IMR-90 (cell line): ENCODE measurements at places on chromosomes 16 and 17. TPM values are rescaled to one million over a fixed set of nuclear protein-coding genes. Genes with fewer than 3 reads are reported as not detected.

C1QTNF8 gene
- not detected in 2 replicates for total RNA-seq

CRHR1 gene
- not detected in 2 replicates for total RNA-seq

CDRT4 gene
- total RNA-seq, result 0.56 and 0.90 TPM in 2 replicates

KRTAP9-2 gene
- total RNA-seq, result not detected in 2 replicates

KRT15 gene
- total RNA-seq, result 2.9 and 3.6 TPM in 2 replicates

SMIM36 gene
- total RNA-seq, result not detected in 2 replicates

TPSD1 gene
- not detected in 2 replicates for total RNA-seq

TK2 gene
- total RNA-seq, result 16.5 and 20.0 TPM in 2 replicates

CMTM2 gene
- not detected in 2 replicates for total RNA-seq

SKAP1 gene
- not detected in 2 replicates for total RNA-seq

DNA sequence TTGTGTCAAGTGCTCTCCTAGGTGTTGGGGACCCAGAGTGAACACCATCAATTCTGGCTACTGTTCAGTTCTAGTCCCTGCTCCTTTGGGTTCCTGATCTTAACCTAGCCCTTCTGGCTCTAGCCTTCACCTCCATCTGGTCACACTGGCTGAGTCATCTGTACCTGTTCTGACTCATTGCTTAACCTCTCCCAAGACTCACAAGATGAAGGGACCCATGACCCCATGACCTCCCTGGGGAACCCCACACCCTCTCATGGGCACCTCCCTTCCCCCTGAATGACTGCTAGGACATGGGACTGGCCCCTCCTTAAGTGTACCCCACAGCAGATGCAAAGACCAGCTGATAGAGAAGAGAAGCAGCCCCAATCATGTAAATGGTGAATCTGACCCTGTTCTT is 345.8 kb upstream of the CDH5 start:
- DNase-seq, result peak; percentile 52
- no peaks in the 10 kb centered on the region for H3K36me3 ChIP-seq
- H3K4me1 ChIP-seq, result peaks cover 2% of the 10 kb centered on the region; the same call in 1 of the 2 replicates
- no peak overlapping the region for H3K4me3 ChIP-seq
- H3K27me3 ChIP-seq, result no peaks in the 10 kb centered on the region

DNA sequence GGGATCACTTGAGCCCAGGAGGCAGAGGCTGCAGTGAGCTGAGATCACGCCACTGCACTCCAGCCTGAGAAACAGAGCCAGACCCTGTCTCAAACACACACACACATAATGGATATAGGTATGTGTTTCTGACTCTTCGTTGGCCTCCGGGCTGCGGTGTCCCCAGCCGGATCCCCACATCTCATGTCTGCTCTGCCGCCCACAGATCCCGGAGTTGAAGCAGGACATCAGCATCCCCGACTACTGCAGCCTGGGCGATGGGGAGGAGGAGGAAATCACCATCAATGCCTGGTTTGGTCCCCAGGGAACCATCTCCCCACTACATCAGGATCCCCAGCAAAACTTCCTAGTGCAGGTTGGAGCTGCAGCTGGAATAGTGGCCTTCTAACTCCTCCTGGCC is 15.4 kb downstream of the KDM8 start:
- H3K27ac ChIP-seq, result no peak overlapping the region
- no peaks in the 10 kb centered on the region for H3K27me3 ChIP-seq
- H3K36me3 ChIP-seq, result peaks cover 9% of the 10 kb centered on the region; the same call in 1 of the 2 replicates

GRCh38 chr17:8944083-8944482 is 21.4 kb downstream of the PIK3R5 start:
- H3K36me3 ChIP-seq, result no peaks in the 10 kb centered on the region
- H3K4me3 ChIP-seq, result no peak overlapping the region
- no peaks in the 10 kb centered on the region for H3K27me3 ChIP-seq
- no peak overlapping the region for H3K27ac ChIP-seq

- H3K36me3 ChIP-seq, result peaks cover 4% of the 10 kb centered on the region; the same call in 1 of the 2 replicates
- H3K27ac ChIP-seq, result peak overlapping the region; percentile 89
- peaks cover 19% of the 10 kb centered on the region for H3K4me1 ChIP-seq
- H3K4me3 ChIP-seq, result peak overlapping the region; percentile 65
- no peaks in the 10 kb centered on the region for H3K27me3 ChIP-seq
Measured at GRCh38 chr17:44898768-44899073, 524 bp downstream of the EFTUD2 start.

- H3K27ac ChIP-seq, result peak overlapping the region; percentile 90
- no peak overlapping the region for H3K4me3 ChIP-seq
- peak; percentile 86 for DNase-seq
- no peaks in the 10 kb centered on the region for H3K36me3 ChIP-seq
- peaks cover 47% of the 10 kb centered on the region for H3K4me1 ChIP-seq
Measured at GRCh38 chr17:77366558-77367245, 225.9 kb downstream of the SEC14L1 start.

DNA sequence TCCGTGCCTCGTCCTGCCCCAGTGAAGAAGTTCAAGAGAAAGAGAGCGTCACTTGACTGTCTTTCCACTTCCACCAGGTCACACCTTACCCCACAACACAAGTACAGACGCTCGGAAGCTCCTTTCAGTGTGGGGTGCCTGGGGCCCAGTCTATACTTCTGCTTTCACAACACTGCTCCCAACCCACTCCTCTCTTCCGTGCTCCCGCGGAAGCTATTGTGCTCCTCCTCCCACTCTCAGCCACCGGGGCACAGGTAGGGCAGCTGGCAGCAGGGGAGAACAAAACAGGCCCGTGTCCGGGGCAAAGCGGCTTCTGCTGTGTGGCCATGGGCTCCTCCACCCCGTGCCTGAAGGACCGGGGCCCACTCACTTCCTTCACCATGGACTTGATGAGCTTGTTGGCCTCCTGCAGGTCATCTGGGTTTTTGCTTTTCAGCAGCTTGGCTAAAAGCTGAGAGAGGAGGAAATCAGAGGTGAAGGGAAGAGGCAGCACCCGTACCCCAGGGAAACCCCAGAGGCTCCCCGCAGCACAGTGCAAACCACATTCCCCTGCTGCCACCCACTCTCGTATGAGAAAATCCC is 18.9 kb downstream of the GGA3 start:
- peaks cover 85% of the 10 kb centered on the region for H3K36me3 ChIP-seq
- no peaks in the 10 kb centered on the region for H3K4me1 ChIP-seq
- no peaks in the 10 kb centered on the region for H3K27me3 ChIP-seq
- no peak overlapping the region for H3K27ac ChIP-seq
- H3K4me3 ChIP-seq, result no peak overlapping the region

- H3K4me1 ChIP-seq, result no peaks in the 10 kb centered on the region
- no peak for DNase-seq
- H3K27me3 ChIP-seq, result no peaks in the 10 kb centered on the region
- no peak overlapping the region for H3K27ac ChIP-seq
- H3K4me3 ChIP-seq, result no peak overlapping the region
- H3K36me3 ChIP-seq, result no peaks in the 10 kb centered on the region
Measured at GRCh38 chr16:6751191-6751590, 581.5 kb upstream of the RBFOX1 start.

DNA sequence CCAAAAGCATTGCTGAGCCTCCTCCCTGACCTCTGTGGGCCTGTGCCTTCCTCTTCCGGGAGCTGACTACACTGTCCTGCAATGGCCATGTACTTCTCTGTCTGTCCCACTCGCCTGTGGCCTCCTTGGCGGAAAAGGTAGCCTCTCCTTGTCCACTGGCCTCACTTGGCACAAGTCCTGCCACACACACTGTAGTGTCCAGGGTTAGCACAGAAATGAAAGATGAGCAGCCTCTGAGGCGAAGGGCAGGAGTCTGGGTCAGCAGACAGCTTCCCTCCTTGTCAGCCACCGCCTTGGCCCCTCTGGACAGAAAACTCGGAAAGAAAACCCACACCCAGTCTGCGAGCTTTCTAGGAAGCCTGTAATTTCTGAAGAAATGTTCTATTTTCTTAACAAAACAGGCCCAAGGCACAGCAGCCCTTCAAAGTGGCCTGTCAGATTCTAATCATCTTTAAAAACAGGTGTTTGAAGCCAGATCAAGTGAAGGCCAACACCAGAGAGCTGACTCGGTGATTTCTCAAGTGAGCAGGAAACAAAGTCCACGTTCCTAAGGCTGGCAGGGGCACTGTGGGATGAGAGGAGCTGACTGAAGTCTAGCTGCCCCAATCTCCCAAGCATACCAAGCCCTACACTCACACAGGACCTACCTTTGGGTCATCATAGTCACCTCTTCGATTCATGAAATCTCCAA is 67.2 kb downstream of the GTF3C1 start:
- no peak for DNase-seq
- H3K27me3 ChIP-seq, result no peaks in the 10 kb centered on the region
- H3K36me3 ChIP-seq, result peaks cover 77% of the 10 kb centered on the region
- no peaks in the 10 kb centered on the region for H3K4me1 ChIP-seq
- H3K27ac ChIP-seq, result no peak overlapping the region

GRCh38 chr17:29146369-29146972 is 33.7 kb downstream of the MYO18A start:
- peaks cover 16% of the 10 kb centered on the region for H3K4me1 ChIP-seq
- no peak overlapping the region for H3K4me3 ChIP-seq
- no peak for DNase-seq

DNA sequence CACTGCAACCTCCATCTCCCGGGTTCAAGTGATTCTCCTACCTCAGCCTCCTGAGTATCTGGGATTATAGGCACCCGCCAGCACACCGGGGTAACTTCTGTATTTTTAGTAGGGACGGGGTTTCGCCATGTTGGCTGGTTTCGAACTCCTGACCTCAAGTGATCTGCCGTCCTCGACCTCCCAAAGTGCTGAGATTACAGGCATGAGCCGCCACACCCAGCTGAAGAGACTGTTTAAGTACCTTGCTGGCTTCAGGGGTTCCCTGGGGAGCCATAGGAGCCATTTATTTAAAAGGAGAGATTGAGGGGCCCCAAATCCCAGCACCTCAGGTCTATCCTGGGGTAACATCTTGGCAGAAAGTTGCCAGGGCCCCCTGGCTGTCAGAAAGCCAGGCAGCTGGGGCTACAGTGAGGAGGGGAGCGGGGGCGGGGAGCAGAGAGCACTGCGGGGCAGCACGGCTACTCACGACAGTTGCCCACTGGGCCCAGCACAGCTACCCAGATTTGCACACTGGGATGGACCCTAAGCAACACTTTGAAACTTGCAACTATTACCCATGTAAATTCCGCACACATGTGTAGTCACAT is 1.6 kb downstream of the SNAI3 start:
- no peak for DNase-seq
- no peak overlapping the region for H3K4me3 ChIP-seq
- peaks cover 7% of the 10 kb centered on the region; the same call in 1 of the 2 replicates for H3K4me1 ChIP-seq

DNA sequence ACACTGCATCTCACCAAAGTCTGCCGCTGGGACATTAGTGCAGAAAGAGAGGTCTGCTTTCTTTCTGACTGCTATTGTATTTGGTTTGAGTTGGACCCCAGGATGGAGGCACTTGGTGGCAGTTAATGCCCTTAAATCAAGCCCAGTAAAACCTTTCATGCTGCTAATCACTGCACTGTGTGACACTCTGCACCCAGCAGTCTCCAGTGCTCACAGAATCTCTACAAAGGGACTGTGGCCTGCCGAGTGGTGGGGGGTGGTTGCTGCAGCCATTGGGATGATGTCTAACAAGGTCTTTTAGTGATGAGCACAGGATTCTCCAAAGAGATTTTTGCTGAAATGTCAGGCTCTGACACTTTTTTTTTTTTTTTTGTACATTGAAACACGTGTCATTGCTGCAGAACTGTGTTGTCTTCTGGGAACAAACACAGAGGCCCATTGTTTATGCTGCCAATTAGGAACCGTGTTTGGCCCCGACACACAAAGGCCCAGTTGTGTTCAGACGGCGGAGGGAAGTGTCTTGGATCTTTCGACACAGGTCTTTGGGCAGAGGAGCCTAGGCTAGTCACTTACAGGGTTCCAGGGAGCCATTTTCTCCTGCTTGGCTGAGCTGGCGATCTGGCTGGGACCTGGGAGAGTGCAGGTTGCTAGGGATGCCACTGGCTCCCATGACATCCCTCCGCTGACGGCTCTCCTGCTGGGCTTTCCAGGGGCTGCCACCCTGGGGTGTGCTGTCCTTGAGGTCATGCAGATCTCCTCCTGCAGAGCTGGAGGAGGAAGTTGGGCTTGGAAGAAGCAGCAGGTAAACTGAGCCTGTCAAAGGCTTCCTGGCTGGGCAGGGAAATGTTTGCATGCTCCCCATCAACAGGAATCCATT is 16.2 kb upstream of the TNRC6C start:
- no peaks in the 10 kb centered on the region for H3K4me1 ChIP-seq
- H3K4me3 ChIP-seq, result no peak overlapping the region
- H3K27me3 ChIP-seq, result peaks cover 34% of the 10 kb centered on the region
- no peaks in the 10 kb centered on the region for H3K36me3 ChIP-seq
- H3K27ac ChIP-seq, result no peak overlapping the region
- no peak for DNase-seq

GRCh38 chr17:7183433-7184090 is 4.4 kb upstream of the ASGR1 start:
- no peak overlapping the region for H3K4me3 ChIP-seq
- no peaks in the 10 kb centered on the region for H3K27me3 ChIP-seq
- H3K36me3 ChIP-seq, result peaks cover 8% of the 10 kb centered on the region

DNA sequence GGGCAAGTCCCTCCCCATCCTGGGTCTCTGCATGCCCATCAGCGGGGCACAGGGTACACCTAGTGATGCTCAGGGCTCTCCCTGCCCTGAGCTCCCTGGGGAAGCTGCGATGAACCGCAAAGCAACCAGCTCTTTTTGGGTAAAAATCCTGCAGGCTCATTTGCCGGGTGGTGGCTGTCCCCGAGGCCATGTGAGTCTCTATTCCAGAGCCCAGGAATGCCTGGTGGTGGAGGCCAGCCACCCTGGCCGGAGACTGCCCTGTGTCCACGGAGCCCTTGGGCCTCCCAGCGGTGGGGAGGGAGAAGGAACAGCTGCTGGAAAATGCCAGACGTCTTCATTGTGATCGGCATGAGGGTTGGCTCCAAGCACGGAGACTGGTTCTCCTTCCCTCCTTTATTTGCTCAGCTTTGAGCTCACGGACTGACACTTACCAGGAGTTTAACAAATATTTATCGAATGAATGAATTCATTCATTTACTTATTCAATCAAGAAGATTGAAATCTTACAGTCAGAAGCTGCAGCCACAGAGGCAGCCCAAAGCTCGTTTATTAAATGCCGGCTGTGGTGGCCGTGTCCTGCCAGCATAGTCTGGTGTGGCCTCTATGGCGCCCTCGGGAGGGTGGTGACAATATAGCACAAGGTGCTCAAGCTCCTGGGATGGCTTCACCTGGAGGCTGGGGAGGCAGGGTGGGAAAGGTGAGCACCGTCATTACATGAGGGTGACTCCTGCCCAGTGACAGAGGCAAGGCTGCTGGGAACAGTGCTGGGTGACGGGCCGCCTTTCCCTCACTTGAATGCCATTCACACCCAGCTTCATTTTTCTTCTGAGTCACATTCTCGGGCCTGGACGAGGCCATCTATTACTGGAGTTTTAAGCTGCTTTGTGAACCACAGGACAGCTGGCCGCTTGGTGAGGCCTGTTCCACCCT is 31.1 kb upstream of the JPH3 start:
- no peak overlapping the region for H3K4me3 ChIP-seq
- peaks cover 2% of the 10 kb centered on the region; the same call in 1 of the 2 replicates for H3K4me1 ChIP-seq
- H3K27me3 ChIP-seq, result peaks cover 21% of the 10 kb centered on the region
- H3K36me3 ChIP-seq, result no peaks in the 10 kb centered on the region
- H3K27ac ChIP-seq, result no peak overlapping the region
- peak; percentile 53 for DNase-seq

GRCh38 chr16:80993307-80993706 is 13.4 kb downstream of the CMC2 start:
- H3K36me3 ChIP-seq, result no peaks in the 10 kb centered on the region; the same call in 1 of the 2 replicates
- H3K4me1 ChIP-seq, result peaks cover 13% of the 10 kb centered on the region
- H3K27me3 ChIP-seq, result no peaks in the 10 kb centered on the region
- peak overlapping the region; percentile 86; the same call in 1 of the 2 replicates for H3K27ac ChIP-seq
- DNase-seq, result peak; percentile 90

GRCh38 chr16:5252791-5253190 is 155.2 kb upstream of the EEF2KMT start:
- H3K27me3 ChIP-seq, result no peaks in the 10 kb centered on the region
- no peaks in the 10 kb centered on the region for H3K4me1 ChIP-seq
- no peak overlapping the region for H3K4me3 ChIP-seq
- no peak for DNase-seq
- H3K36me3 ChIP-seq, result no peaks in the 10 kb centered on the region
